ENCODE measurements at places on chromosomes 6 and 20.

DNA sequence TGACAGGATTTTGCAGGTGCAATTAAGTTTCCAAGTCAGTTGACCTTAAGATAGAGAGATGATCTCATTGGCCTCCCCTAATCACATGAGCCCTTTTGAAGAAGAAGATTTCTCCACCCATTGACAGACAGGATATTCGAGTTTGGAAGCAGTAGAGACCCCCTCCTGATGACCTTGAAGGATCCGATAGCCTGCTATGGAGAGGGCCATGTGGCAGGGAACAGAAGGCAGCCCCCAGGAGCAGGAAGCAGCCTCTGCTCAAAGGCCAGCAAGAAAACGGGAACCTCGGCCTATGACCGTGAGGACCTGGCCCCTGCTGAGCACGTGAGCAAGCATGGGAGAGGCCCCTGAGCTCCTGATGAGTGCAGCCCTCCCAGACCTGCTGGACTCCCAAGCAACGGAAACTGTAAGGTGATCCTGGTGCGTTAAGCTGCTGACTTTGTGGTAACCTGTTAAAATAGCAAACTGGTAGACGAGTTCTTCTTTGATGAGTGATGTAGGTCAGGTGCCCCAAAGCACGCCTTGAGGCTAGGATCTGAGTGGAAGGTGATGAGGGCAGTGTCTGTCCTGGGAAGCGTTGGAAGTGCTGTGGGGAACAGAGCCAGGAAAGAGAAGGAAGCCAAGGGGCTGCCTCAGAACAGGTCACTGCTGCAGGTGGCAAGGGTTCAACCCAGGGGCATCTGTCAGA lies 18.5 kb upstream of the TUBB2A start:
- no peak for DNase-seq

DNA sequence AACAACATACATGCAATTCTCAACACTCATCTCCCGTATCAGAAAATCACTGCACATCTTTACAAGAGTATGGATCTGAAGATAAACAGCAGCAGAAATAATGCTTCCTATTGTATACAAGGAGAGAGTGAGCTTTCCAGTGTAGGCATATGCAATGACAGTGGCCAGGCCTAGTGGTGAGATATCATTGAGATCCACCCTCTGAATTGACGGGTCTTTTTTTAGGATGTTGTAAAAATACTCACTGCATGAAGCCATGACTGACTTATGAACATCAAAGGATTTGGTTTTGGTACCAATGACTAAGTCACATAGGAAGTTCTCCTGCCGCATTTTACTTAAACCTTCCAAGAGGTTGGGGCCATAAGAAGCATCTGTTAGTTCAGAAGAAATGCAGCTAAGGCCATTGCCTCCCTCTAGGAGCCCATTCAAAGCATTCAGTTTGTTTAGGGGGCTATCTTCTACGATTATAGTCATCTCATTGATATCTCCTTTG lies 10.8 kb downstream of the KLHL31 start:
- no peak for DNase-seq

GRCh38 chr6:14450578-14450977 lies 333.0 kb downstream of the CD83 start:
- DNase-seq, result no peak

GRCh38 chr20:25478889-25479568 lies 71.6 kb downstream of the GINS1 start:
- no peak for DNase-seq

GRCh38 chr6:122947355-122947754 lies 48.7 kb upstream of the CLVS2 start:
- no peak for DNase-seq

DNA sequence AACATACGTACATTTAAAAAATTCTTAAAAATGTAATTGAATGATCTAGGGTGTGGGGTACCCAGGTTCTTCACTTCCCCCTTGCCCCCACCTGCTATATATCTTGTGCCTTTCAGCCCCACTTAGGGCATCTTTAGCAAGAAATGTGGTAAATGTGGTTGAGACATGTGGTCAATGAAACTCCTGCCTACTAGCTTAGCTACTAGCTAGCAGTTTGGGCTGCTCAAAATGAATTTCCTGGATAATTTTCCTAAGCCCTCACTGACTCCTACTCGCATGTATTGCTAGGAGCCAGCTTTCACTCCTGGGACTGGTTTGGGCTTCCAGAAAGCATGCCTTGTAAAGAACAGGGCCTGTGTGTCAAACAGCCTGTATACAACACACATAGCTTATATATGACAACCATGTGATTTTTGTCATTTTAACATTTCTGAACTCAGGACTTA lies 257.3 kb downstream of the ATXN1 start:
- DNase-seq, result no peak

- no peak for DNase-seq
Measured at GRCh38 chr20:19911810-19912382, 105.3 kb upstream of the NAA20 start.

DNA sequence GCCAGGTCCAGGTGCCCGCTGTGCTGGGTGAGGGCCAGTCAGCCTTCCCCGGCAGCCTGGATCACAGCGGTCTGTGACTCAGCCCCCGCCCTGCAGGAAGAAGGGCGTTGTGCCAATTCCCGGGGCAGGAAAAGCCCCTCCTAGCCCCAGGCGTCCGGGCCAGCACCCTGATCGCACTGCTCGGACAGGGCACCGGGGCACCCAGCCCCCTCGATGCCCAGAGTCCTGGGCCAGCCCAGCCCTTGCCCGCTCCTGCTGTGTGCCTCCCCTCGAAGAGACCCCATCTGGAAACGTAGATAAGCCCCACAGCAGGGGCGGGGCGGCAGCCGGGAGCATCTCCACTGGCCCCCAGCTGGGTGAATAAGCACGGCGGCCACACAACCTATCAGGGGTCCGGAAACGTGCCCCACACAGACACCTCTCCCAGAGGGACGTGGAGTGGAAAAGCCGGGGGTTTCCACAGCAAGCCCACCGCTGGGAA lies 9.9 kb downstream of the LAMA5 start:
- DNase-seq, result no peak

DNA sequence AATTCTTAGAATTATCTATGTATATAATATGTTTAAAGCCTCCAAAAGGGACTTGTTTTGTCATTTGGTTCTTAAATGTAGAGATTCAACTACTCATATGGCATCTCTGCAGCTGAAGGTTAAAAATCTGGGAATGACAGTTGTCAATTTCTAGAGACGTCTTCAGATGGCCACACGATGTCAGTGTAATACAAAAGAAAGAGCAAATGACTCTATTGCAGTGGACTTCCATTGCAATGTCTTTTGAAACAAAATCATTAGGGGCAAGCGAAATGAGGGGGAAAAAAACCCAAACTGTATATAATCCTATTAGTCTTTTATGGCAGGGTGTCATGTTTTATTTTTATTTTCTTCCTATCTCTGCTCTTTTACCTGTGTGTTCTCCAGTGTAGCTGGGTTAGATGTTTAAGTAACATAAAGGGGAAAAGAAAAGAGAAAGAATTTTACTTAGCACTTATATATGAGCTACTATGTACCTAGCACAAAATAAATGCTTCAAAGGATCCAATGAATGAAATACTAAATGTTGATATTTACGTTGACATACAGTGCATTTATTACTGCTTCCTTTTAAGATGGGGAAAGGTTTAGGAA lies 26.2 kb downstream of the CCN2 start:
- DNase-seq, result no peak

GRCh38 chr6:163323705-163324104 lies 90.8 kb upstream of the QKI start:
- DNase-seq, result no peak

DNA sequence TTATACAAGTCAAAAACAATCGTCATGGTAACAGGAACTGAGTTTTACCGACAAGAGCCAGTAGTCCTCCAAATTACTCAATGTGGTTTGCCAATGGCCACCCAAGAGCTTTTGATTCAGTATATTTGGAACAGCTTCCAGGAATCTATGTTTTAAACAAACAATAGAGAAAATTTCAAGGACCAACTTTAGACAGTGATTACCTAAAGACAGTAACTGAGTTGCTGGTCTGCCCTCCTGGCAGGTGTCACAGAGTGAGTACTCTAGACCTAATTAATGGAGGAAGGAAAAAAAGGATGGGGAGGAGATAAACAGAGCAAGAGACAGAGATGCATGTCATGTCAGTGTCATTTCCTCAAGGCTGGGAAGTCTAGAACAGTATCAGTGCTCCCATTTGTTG lies 361.3 kb upstream of the BTBD3 start:
- no peak for DNase-seq

GRCh38 chr20:38123021-38123587 lies 42.0 kb downstream of the TGM2 start:
- no peak for DNase-seq

DNA sequence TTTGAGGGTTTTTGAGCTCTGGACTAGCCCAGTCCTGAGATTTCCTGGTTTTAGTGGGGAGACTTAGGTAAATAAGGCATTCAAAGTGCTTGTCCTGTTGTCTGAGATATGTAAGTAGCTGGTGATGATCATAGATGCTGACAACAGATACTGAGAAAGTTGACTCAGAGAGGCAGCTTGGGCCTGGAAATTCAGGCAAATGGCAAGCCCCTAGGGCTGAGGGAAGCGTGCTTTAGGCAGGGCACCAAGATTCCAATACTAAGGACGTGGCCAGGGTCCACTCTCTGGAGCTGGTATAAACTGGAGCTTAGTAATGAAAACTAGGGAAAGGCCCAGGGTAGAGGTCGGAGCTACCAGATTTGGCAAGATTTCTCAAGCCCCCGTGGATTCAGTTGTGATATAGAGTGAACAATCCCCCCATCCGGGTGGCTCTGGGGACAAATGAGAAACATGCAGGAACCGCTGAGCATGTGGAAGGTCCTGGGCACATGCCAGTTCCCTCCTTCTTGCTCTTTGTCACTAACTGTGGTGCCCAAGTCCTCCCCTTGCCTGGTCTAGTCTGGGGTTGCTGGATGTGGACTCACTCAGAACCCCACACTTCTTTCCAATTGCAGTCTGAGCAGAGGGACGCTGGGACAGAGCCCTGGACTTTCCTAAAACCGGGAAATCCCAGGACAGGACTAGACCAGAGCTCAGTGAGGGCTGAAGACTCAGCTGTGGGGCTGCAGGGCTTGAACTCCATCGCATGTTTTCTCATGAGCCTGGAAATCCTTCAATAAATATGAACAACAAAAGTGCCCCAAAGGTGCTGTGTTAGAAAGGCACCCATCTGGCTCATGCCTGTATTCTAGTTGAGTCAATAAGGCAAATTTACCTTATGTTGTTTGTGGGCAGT lies 10.3 kb downstream of the SLC22A3 start:
- no peak for DNase-seq

DNA sequence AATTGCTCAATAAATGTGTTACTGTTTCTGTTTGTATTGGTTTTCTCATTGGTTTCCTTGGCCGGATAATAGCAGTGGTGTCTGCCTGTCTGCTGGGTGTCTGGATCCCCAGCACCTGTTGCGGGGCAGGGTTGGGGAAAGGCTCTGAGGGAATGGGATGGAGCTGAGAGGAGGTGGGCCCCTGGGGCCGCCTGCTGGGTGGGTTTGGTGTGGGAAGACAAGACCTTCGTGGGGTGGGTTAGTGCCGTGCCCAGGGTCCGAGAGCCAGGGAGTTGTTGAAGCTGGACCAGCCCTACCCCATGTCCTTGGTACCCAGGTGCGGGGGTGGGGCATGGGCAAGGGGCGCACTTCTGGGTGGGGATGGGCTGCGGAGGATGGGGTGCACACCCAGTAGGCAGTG lies 4.0 kb downstream of the SS18L1 start:
- no peak for DNase-seq

- no peak for DNase-seq
Measured at GRCh38 chr6:148074738-148075137, 267.9 kb upstream of the SASH1 start.

GRCh38 chr6:168602576-168602975 lies 161.6 kb downstream of the SMOC2 start:
- DNase-seq, result no peak

GRCh38 chr20:20896606-20897005 lies 184.2 kb upstream of the RALGAPA2 start:
- no peak for DNase-seq

GRCh38 chr20:54346276-54346675 lies 129.1 kb upstream of the DOK5 start:
- DNase-seq, result no peak

GRCh38 chr6:17280138-17280537 lies 1.0 kb upstream of the RBM24 start:
- no peak for DNase-seq
